ENCODE measurements at places on chromosomes 2 and 18.

- no peak for DNase-seq
Observed at GRCh38 chr2:144515696-144516410, 4.1 kb downstream of the ZEB2 start.

DNA sequence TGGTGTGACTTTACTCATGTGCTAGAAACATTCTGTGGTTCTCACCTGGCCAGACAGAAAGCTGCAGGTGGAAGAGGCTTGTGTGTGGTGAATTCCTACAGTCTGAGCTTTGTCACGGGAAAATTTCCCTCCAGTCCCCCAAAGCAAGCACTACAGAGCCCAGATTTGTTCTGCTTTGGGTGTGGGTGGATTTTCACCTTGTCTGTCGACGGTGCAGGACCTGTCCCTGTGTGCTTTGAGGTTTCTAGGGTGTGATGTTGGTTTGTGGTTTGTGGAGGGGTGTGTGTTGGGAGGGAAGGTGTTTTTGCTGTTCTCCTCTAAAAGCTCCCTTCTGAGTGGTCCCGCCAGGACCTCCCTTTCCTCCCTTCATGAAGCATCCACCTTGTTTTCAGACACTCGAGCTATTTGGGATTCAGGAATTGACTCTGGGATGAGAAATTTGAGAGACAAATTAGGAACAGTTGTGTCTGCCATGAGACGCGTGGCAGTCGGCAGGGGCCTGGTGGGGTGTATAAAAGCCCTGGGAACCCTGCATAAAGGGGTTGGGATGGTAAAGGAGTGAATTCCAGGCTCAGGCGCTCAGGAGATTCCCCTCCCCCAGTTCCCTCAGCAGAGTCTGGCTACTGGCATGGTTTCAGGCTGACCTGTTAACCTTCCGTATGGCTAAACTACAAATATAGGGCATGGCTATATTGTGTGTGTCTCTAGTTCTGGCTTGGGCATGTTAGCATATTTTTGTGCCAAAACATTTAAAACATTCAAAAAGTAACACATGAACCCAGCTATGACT is 65.5 kb downstream of the DGKD start:
- DNase-seq, result no peak

DNA sequence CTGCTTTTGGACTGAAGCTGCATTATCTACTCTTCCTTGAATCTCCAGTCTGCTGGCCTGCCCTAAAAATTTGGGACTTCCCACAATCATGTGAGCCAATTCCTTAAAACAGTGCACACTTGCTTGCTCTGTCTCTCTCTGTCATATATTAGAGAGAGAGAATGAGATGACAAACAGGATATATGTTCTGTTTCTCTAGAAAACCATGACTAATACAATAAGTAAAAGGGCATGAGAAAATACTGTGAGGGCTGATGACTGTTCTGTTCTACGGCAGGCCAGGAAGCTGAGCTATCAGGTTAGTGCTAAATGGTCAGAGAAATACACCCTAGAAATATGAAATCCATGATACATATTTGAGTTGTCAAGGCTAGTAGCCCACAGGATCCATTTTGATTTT is 1896.8 kb upstream of the CELF4 start:
- DNase-seq, result no peak

GRCh38 chr2:45191146-45191863 is 182.1 kb upstream of the SIX2 start:
- no peak for DNase-seq

DNA sequence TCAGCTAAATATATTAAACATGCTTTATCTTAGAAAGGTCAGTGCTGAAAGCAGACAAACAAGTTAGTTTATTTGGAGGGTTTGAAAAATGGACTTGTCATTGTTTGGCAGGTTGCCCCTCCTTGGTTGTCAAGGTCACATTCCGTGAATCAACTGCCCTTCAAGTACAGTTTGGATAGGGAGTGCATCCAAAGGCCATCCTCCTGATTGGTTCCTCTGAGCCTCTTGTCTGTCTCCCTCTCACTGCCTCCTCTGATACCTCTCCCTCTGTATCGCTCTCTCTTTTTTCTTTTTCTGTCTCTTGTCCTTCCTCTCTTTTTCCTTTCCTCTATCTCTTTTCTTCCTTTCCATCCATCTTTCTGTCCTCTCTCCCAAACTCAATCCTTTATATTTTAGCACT is 5.4 kb downstream of the ITGAV start:
- no peak for DNase-seq

Data from left kidney (tissue), 8 donors.